RPMI7951 (cell line): ENCODE measurements at places on chromosomes 13 and 19. TPM values are rescaled to one million over a fixed set of nuclear protein-coding genes. Genes with fewer than 3 reads are reported as not detected.

Gene CGB8
- not detected in 2 replicates for total RNA-seq

Gene TMPRSS9
- 0.10 TPM in 1 of 2 replicates, not detected in the other for total RNA-seq

Gene ICAM1
- total RNA-seq, result 75.1 and 81.1 TPM in 2 replicates

Gene OR1M1
- not detected in 2 replicates for total RNA-seq

Gene WASF3
- total RNA-seq, result 5.2 and 6.1 TPM in 2 replicates

Gene ZNF723
- total RNA-seq, result 0.12 TPM in 1 of 2 replicates, not detected in the other

Gene CCDC97
- 8.2 and 9.3 TPM in 2 replicates for total RNA-seq

GRCh38 chr13:52842441-52842840 is 6.0 kb downstream of the PCDH8 start:
- DNase-seq, result no peak

DNA sequence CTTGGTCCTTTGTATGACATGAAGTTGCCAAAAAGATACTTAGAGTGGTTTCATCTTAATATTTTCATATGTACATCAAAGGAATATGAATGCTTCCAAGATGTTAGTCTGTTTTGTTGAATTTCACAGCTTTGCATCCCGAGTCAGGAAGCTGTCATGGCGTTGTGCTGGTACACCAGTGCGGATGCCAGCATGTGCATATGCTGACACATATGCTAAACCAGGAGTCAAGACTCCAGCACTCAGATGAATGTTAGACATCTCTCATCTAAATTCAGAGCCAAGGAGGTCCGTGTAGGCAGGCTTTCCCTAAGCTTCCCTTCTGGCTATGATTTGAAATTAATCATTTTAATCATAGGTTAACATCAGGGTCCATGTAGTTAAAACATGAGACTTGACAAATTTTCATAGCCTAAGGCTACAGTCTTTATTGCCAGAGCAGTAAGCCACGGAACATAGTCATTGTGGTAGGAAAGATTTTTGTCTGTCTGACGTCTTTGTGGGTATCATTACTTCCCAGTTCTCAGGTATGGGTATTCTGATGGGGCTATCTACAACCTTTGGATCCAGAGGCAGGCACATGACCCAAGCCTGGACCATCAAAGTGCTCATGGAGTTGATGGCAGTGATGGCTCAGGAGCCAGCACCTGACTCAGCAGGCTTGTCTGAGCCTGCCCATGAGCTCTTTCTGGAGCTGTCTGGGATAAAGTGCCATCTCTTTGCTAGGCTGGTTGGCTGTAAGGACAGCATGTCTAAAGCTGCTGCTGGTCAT is 246.1 kb downstream of the KCNRG start:
- no peak for DNase-seq

DNA sequence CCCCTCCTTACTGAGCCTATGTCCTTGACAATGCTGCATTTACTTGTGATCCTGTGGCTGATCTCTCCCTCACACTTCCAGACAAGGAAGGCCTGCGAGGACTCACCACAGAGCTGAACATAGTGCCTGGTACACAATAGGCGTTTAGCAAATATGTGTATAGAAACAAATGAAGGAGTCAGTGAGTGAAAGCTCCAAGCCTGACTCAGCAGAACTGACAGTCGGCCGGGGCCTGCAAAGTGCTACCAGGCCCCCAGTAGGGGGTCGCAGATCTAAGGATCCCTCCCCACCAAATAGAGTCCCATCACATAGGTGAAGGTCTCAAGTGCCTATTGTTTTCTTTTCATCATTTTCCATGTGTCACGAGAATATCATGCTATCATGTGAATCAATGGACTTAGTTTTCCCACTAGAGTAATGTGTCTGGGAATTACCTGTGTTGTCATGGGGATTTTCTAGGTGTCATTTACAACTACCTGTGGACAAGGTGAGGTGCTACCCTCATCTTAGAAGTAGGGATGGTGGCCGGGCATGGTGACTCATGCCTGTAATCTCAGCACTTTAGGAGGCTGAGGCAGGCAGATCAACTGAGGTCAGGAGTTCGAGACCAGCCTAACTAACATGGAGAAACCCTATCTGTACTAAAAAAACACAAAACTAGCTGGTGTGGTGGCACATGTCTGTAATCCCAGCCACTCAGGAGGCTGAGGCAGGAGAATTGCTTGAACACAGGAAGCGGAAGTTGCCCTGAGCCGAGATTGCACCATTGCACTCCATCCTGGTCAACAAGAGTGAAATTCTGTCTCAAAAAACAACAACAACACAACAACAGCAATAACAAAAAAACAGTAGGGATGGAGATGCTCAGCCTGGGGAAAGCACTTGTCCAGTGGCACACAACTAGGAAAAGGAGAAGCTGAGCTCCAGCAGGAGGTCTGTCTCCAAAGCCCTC is 50.3 kb upstream of the CYP2A7 start:
- DNase-seq, result no peak

DNA sequence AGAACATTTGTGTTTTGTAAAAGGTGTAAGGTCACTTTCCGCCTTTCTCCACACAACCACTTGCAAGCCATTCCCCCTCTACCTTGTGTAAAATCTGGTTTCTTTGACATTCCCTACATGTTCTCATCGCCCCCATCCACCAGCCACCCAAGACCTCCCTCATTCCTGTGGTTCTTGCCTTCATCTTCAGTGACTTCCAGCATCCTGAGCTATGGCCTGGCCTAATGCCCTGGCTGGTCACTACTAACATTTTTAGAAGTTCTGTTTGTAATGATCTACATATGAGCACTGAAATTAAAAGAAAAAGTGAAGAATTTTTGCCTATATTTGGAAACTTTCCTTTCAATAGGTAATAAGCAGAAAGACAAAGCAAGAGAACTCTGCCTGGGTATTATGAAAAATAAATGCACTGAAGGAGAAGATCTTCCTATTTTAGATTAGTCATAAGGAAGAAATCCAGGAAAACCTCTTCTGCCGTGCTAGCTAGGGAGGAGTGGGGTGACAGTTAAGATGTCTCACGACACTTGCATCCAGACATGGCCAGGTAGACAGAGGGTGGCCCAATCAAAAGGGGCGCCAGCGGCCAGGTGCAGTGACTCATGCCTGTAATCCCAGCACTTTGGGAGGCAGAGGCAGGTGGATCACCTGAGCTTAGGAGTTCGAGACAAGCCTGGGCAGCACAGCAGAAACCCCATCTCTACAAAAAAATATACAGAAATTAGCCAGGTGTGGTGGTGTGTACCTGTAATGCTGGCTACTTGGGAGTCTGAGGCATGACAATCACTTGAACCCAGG is 28.1 kb upstream of the MPHOSPH8 start:
- no peak for DNase-seq

DNA sequence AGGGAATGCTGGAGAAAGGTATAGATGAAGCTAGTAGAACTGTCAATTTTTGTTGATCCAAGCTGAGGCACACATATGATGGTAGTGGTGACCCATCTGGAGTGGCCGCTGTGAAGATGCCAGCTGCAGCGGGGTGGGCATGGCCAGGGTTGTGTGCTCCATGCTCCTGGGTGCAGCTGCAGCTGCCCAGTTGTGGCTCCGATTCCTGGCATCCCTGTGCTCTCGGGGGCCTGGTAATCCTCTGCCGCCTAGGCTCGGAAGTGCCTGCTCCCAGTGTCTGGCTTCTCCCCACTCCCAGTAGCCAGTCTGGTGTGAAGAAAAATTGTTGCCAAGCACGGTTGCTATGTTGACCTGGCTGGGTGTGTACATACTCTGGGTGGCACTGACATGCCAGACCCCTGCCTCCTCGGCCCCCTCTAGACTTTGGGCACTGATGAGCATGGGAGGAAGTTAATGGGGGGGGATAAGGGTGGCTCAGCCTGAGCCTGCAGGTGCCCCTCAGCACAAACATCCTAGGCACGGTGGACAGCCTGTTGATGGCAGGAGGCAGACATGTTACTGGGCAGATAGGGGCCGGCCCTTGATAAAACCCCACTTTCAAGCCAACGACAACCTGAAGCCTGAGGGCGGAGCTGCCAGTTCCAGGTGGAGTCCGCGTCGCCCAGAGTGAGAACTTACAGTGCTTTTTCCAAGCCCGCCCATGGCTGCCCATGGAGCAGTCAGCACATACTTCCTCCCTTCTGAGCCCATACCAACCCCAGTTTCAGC is 1400.7 kb downstream of the PCDH9 start:
- no peak for DNase-seq

DNA sequence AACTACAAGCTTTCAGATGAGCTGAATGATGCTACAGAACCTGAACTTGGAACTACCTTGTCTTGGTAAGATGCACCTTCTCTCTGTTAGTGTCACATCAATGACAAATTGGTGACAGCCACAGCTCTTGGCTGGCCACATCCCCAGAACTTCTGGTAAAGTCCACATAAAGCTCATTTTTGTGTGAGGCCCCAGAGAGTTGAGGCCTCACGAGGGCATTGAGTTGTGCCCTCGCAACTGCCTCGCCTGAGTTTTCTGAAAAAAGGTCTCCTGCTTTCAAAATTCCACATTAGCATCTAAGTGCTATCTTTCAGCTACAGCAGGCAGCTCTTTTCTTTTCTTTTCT is 42.6 kb downstream of the MRPL57 start:
- DNase-seq, result no peak
